Left renal pelvis (tissue), 4 donors: ENCODE measurements at places on chromosomes 5 and 9. TPM values are rescaled to one million over a fixed set of nuclear protein-coding genes. Genes with fewer than 3 reads are reported as not detected.

The SURF6 gene
- polyA plus RNA-seq: 24.5 TPM

The SLC46A2 gene
- polyA plus RNA-seq: not detected

The TMOD1 gene
- polyA plus RNA-seq: 1.6 TPM

The ASPN gene
- 33.5 TPM for polyA plus RNA-seq

The TNFSF15 gene
- 5.5 TPM for polyA plus RNA-seq

The PTGES gene
- 5.0 TPM for polyA plus RNA-seq

The PCDHB8 gene
- 3.5 TPM for polyA plus RNA-seq

The BSPRY gene
- 0.22 TPM for polyA plus RNA-seq

The PCDHA9 gene
- not detected for polyA plus RNA-seq

The RC3H2 gene
- polyA plus RNA-seq: 35.7 TPM

The OMD gene
- polyA plus RNA-seq: 86.5 TPM

The CHMP5 gene
- polyA plus RNA-seq: 129 TPM

The PCDHGA1 gene
- polyA plus RNA-seq: 0.47 TPM

The IL5 gene
- polyA plus RNA-seq: not detected

The BAAT gene
- 0.35 TPM for polyA plus RNA-seq

The LECT2 gene
- polyA plus RNA-seq: 1.6 TPM

The HK3 gene
- 0.69 TPM for polyA plus RNA-seq

The GCNT4 gene
- polyA plus RNA-seq: 18.7 TPM

The DRD1 gene
- 0.06 TPM for polyA plus RNA-seq

The HTR4 gene
- 0.11 TPM for polyA plus RNA-seq

The PHF19 gene
- polyA plus RNA-seq: 38.3 TPM

The C1QTNF2 gene
- 1.5 TPM for polyA plus RNA-seq

The CSF2 gene
- polyA plus RNA-seq: not detected

The EQTN gene
- polyA plus RNA-seq: 0.40 TPM

The PCDHB7 gene
- polyA plus RNA-seq: 5.9 TPM

The POLR3G gene
- 2.8 TPM for polyA plus RNA-seq

The CA9 gene
- 0.67 TPM for polyA plus RNA-seq

The FGD3 gene
- 8.2 TPM for polyA plus RNA-seq

The SLC1A3 gene
- 1.9 TPM for polyA plus RNA-seq

The ACTBL2 gene
- polyA plus RNA-seq: not detected

The ANKRD34B gene
- polyA plus RNA-seq: not detected

The ANXA2R gene
- 1.1 TPM for polyA plus RNA-seq

The TAF11L10 gene
- not detected for polyA plus RNA-seq

The MEF2C gene
- polyA plus RNA-seq: 41.4 TPM

The SPINK13 gene
- 0.78 TPM for polyA plus RNA-seq

The RICTOR gene
- polyA plus RNA-seq: 24.9 TPM

The ANKDD1B gene
- 6.4 TPM for polyA plus RNA-seq

The ZNF883 gene
- polyA plus RNA-seq: 9.1 TPM

The C9 gene
- polyA plus RNA-seq: 0.37 TPM

The ROR2 gene
- polyA plus RNA-seq: 29.1 TPM
